T-helper 22 cell (primary cell): ENCODE measurements at places on chromosomes 7 and 10.

DNA sequence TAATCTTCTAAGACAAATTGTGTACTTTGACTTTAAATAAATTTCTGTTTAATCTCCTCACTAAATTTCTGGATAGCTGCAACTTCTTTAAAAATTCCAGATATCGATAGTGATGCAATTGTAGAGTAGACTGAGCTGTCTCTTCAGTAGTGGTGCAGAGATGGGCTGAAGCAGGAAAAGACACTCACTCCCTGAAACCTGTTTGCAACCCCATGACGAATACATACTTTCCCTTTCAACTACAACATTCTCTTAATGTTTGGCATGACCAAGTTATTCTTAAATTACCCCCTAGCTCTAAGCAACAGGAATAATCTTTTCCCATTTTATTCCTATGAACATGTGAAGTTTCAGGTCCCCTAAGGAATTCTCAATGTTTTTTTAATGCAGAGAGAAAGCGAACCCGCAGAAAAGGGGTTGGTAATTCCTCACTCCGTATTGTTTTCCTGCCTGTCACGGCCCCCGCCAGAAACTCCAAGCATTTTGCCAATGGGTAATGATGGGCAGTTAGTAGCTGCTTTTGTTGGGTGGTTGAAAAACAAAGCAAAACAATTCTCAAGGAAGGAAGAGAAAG is 1.3 kb downstream of the THSD7A start:
- no peak for DNase-seq

DNA sequence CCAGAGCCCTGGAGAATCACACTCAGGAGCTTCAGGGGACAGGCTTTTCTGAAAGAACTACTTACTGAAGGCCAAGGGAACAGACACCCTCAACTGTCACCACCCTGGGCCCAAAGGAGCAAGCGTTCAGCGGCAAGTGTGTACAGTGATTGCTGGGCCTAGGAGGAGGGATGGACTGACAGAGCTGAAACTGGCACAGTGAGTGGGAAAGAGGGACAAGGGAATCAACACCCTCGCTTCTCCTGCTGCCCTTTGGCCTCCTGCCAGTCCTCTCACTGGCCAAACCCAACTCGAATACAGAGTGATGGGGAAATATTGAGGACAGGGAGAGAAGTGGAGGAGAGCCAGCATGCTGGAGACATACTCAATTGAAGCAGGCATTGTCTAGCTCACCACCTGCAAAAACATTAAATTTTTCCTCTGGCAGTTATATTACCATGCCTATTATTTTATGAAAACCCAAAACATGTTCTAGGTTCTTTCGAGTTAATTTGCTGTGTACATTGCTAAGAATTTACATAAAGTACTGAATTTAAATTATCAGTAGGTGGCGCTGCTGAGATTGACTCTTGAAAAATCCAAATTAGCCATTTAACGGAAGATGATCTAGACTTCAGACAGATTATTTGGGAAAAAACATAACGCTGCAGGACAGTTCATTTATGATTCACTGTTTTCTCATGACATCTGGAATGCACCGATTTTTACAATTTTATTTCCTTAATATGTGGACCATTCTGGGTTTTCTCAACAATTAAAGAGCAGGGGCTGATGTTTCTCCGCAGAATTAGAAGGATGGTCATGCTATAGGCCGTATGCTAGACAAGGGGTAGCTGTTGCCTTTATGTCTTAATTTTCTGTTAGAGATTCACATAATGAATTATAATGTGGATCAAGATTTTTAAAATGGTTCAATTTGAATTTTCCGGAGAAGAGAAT is 14.7 kb upstream of the TMEM236 start:
- no peak for DNase-seq

DNA sequence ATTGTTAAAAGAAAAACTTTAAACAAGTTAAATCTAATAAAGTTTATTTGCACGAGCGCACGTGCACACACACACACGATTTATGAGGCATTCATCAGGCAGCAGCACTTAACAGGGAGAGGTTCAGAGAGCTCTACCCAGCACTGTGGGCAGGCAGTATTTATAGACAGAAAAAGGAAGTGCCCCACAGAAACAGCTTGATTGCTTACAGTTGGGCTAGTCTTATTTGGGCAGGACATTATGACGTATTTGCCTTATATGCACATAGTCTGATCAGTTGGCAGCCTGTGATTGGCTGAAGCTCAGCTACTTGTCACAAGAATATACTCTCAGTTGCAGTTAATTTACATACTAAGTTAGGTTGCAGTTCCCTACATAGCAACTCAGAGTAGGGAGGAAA is 1.2 kb upstream of the SDHAF3 start:
- no peak for DNase-seq

- DNase-seq, result no peak
Measured at GRCh38 chr7:136847858-136848257, 20.6 kb upstream of the CHRM2 start.

DNA sequence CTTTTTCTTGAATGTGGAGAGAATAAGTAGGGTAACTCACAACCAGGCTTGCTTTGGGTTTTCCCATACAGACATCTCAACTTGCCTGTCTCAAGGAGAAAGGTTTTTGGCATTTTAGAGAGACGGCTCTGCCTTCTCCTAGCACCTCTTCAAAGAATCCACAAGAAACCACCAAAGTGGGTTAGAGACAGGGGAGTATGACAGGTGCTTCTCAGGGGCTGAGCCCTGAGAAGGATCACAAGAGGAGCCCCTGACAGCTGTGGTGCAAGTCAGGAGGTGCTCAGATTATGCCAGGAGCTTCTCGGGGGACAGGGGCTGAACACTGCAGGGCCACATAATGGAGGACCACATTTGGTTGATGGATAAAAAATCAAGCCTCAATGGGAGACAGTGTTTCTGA is 170.8 kb upstream of the LYZL2 start:
- no peak for DNase-seq

GRCh38 chr10:99881371-99881770 is 98.9 kb downstream of the ABCC2 start:
- no peak for DNase-seq

DNA sequence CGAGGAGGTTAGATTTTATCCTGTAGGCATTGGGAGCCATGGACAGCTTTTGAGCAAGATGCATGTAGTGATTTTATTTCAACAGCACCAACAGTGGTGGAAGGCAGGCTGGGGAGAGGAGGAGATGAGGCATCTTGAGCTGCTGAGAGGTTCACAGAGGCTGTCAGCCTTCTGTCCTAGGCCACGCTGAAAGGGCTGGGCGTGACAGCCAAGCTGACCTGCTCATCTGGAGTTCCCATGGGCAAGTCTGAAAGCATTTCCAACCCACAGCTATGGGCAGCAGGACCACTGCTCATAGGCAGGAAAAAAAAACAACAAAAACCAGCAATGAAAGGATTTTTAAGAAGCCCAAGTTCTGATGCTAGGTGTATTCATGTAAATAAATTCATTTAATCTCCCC is 7.7 kb downstream of the NEURL1 start:
- DNase-seq, result no peak

DNA sequence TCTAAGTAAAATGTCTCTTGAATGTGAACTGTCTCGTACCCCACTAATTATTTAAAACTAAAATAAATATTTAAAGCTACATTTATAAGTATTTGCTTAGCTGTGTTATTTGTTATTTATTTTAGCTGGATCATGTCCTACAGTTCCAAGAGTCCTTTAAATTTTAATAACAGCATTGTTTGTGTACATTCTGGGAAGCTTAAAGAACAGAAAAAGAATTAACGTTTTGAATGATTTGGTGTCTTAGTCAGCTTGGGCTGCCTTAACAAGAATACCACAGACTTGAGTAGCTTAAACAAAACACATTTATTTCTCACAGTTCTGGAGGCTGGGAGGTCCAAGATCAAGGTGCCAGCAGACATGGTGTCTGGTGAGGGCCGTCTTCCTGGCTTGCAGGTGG is 107.4 kb downstream of the ITIH5 start:
- DNase-seq, result no peak

DNA sequence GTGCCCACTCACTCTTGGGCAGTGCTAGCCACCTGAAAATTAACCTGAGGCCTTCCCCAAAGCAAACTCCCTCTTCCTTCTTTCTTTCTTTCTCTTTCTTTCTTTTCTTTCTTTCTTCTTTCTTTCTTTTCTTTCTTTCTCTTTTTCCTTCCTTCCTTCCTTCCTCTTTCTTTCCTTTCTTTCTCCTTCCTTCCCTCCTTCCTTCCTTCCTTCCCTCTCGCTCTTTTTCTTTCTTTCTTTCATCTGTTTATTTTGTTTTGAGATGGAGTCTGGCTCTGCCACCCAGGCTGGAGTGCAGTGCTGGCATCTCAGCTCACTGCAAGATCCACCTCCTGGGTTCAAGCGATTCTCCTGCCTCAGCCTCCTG is 17.0 kb upstream of the KPNA7 start:
- DNase-seq, result no peak

DNA sequence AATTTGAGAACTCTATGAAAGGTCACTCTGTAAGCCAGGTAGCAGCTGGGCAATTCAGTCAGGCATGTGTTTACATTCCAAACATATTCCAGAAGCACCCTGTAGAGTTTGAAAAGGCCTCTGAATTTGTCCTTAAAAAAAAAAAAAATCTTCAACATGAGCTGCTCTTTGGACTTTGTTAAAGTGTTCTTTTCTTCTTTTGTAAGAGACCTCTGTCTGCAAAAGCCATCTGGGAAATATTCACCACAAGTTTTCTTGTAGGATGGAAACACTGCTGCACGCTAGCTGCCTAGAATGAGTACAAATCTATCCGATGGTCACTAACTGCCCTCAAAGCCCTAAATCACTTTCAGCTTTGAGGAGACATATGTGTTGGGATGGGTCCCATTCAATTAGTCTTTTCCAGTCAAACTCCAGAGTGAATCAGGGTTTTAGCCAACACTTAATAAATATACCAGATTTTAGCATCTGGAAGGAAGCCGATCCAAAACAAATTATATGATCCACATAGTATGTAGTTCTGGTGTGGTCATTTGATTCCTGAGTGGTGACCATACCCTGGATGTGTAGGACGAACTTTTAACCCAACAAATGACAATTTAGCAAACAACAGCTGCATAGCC is 85.9 kb downstream of the CD36 start:
- DNase-seq, result no peak

DNA sequence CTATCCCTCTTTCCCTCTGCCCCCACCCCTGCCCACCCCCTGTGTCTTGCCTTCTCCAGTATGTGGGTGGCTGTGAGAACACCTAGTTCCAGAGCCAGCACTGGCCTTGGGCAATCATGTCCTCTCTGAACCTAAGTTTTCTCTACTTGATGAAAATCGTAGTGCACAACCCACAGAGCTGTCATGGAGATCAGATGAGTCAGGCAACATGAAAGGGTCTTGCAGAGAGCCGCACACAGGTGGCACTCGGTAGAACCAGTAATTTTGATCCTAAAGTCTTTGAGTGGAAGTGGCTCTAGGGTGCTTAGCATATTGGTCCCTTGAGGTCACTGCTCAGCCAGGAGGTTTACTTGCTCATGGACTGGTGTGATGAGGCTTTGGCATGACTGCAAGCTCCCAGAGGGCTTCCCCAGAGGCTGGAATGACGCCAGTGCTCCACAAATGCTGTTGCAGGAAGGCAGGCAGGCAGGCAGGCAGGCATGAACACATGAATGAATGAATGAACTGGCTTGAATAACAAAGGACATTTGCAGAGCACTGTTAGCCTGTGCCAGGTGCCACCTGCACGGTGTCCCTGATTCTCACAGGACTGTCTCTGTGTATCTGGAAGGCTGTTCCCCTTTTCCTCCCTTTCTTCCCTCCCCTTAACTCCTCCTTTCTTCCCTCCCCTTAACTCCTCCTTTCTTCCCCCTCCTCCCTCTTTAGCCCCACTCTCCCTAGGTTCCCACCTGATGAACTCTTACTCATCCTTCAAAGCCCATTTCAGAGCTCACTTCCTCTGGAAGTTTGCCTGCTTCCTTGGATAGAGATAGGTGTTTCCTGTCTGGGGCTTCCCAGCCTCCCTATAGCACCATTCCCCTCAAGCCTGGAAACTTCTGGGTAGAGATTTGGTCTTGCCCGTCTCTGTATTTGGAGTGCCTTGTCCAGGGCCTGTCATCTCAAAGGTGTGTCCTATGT is 27.2 kb upstream of the CTBP2 start:
- DNase-seq, result no peak

- no peak for DNase-seq
Measured at GRCh38 chr10:12193193-12193592, 2.5 kb downstream of the NUDT5 start.

- no peak for DNase-seq
Measured at GRCh38 chr10:77877441-77878344, 48.9 kb downstream of the DLG5 start.

DNA sequence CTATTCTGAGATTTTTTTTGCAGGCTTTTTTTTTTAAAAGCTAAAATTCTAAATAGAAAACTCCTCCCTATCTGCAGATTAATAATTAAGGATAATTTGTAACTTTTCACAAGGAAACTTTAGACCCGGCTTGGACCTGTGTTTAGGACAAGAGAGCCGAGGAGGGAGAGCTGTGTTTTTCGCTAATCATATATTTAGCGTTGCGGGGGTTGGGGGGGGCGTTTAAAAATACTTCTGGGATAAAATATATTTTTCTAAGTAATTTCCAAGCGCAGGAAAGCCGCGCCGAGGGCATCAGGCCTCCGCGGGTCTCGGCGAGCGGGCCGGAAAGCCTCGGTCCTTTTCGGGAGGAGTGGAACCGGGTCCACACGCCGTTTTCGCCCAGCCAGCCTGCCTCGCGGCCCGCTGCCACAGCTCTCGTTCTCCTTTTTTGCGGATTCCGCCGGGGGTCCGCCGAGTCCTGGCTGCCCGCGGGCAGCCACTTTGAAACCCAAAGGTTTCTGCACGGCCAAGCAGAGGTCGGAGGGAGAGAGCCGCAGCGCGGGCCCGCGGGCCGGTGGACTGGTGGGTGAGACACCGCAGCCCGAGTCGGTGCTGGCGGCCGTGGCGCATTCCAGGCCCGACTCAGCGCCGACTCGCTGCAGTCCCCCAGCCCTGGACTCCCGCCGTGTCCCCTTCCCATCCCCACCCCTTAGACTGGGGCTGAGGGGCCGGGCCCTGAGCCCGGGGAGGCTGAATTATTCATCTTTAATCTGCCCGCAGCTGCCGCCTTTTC is 2.3 kb downstream of the PAX2 start:
- DNase-seq, result no peak

DNA sequence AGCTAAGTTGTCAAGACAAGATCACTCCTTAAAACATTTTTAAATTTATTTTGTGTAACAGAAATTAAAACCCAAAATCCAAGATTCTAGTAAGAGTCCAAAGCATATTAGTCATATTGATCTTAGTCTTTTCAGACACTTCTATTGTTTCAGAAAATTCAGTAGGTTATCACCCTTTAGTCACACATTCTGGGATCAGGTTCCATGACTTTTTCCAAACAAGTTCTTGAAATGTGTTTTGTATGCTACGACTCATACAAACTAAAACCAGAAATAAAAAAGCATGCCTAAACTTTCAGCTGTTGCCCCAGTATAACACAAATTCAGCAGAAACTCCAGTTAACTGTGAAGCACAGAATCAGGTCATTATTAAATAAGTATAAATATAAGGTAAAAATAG is 10.7 kb downstream of the SEMA3D start:
- DNase-seq, result no peak
